CD4-positive, alpha-beta T cell (primary cell): ENCODE measurements at places on chromosomes 12 and 14.

GRCh38 chr12:57208631-57209282 is 7.8 kb upstream of the NXPH4 start:
- no peak for DNase-seq

DNA sequence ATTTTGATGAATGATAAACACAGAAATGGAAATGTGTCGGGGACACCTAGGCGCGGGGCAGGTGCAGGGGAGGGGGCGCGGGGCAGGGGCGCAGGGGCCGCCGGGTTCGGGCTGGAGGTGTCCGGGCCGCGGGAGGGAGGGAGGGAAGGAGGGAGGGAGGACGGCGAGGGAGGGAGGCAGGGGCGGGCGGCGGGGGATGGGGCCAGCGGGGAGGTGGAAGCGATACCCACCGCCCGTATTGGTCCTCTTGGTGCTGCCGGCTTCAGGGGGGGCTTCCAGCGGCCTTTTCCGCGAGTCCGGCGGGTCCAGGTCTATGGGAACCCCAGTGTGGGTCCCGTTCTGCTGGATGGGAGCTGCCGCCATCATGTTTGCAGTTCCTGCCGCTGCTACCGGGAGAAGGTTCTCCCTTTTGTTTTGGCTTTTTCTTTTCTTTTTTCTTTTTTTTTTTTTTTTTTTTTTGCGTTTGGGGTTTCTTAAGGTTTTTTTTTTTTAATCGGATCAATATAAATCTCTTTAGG is 703 bp downstream of the NOVA1 start:
- DNase-seq: no peak

DNA sequence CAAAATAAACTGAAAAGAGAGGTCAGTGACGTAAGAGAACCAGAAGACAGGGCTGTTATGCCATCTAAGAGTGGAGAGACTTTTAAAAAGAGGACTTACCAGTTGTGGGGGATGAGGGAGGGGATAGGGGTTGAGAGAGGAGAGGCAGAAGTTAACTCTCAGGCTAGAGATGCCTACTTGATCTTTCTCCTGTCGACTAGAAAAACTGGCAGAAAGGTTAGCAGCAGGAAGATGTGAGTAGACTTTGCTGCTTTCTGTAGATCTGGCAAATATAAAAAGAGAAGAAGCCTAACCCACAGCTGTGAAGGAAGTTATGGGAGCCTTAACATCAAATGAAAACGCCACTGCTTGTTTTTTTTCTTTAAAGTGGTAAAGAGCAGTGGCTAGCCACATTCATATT is 10.7 kb downstream of the CREBL2 start:
- DNase-seq: no peak

GRCh38 chr12:11834931-11835330 is 185.5 kb downstream of the ETV6 start:
- DNase-seq: no peak

DNA sequence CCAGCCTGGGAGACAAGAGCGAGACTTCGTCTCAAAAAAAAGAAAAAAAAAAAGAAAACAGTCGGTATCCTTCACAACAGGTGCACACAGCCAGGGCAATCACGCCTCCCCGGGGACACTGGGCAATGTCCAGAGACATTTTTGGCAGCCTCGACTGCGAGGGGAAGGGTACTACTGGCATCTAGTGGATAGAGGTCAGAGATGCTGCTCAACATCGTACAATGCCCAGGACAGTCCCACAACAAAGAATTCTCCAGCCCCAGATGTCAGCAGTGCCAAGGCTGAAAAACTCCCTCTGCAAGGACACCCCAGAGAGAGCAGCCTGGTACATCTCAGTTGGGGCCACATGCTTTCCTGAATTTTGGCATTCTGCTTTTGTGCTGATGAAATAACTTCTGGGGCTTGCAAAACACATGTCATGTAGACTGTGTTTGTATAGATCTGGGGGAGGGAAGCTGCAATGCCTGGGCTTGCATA is 21.5 kb downstream of the ALDH2 start:
- DNase-seq: no peak

DNA sequence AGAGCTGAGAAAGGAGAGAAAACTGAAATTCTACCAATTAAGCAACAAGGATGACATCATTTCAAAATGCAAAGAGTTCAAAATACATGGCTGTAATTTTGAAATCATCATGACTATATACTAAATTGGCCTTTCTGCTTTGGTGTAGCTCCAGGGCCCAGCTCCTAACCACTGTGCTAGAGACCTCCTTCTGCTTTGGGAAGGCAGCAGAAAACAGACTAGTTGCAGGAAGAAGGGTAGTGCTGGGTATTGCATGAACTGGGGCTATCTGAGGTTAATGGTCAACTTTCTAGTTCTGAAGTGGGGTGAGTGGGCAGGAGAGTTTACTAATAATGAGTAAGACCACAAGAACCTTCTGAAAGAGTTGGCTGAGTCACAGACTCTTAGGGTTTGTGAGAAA is 66.2 kb downstream of the PTGER2 start:
- no peak for DNase-seq
